ENCODE measurements at places on chromosomes 1 and 21. TPM values are rescaled to one million over a fixed set of nuclear protein-coding genes. Genes with fewer than 3 reads are reported as not detected.

The BMP8B gene
- 0.24 TPM for total RNA-seq

The OR2AK2 gene
- total RNA-seq, result not detected

The OSCP1 gene
- 7.1 TPM for total RNA-seq

The C1orf141 gene
- not detected for total RNA-seq

The MAN1A2 gene
- 47.3 TPM for total RNA-seq

The GPATCH4 gene
- 37.7 TPM for total RNA-seq

The CR1 gene
- total RNA-seq, result 23.0 TPM

The RNF2 gene
- total RNA-seq, result 15.4 TPM

The C1QC gene
- 414 TPM for total RNA-seq

The SLC6A17 gene
- 1.8 TPM for total RNA-seq

The AMPD1 gene
- total RNA-seq, result not detected

The SGIP1 gene
- 25.6 TPM for total RNA-seq

The GPA33 gene
- not detected for total RNA-seq

The S1PR1 gene
- 62.3 TPM for total RNA-seq

The TLR5 gene
- total RNA-seq, result 5.2 TPM

The CELA2B gene
- 0.33 TPM for total RNA-seq

The TTC24 gene
- total RNA-seq, result not detected

The CHODL gene
- 0.42 TPM for total RNA-seq

The GPR161 gene
- 17.7 TPM for total RNA-seq

The EPHA10 gene
- not detected for total RNA-seq

The GRIK1 gene
- 0.19 TPM for total RNA-seq

The ADORA1 gene
- 1.3 TPM for total RNA-seq

The RALGPS2 gene
- 7.4 TPM for total RNA-seq

The DCDC2B gene
- total RNA-seq, result not detected

The DR1 gene
- 41.9 TPM for total RNA-seq

The FAM167B gene
- total RNA-seq, result 9.2 TPM

The TFF2 gene
- total RNA-seq, result not detected

The AK5 gene
- total RNA-seq, result 3.5 TPM

The RIPK4 gene
- 0.69 TPM for total RNA-seq

The MTARC1 gene
- total RNA-seq, result 9.2 TPM

The C4BPA gene
- 0.37 TPM for total RNA-seq

The OR2G2 gene
- total RNA-seq, result not detected

The ZNF362 gene
- total RNA-seq, result 37.0 TPM

The LDLRAD1 gene
- not detected for total RNA-seq

The C1orf185 gene
- not detected for total RNA-seq

All from posterior vena cava (tissue), 2 donors.